Stimulated activated CD8-positive, alpha-beta memory T cell treated with anti-CD3 and anti-CD28 coated beads, Interleukin-4, amount 100 ng/mL, for 4 hours (primary cell): ENCODE measurements at places on chromosomes 1 and 21.

DNA sequence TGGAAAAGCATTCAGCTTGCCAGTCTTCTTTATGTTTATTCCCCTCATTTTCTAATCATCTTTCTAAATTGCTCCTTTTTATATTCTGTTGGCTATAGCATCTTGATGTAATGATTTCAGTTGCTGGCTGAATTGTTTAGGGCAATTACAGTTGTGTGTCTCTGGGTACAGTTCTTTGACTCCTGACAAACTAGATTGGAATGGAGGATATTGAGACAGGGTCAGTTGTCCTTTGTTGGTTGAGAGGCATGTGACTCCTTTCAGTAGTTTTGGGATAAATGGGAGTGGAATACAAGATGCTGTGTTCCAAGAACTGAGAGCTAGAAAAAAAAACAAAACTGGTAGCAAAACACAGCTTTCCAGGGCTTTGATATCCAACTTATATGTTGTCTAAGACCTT is 1.5 kb downstream of the CENPF start:
- DNase-seq: no peak

DNA sequence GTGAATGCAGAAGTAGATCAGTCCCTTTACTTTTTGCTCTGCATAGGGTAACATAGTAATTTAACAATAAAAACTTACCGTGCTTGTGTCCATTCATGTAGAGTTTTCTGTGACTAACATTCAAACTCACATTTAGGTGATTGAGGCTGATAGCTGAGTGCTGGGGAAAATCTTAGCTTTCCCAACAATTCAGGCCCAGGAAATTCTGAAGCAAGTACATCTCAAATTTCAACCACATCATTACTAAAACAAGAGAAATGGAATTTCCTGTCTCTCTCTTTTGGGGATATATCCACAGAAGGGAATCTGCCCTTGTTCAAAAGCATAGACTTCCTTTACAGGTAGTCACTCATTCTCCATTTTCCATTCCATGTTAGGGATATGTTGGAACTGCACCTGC is 33.1 kb upstream of the C1orf146 start:
- DNase-seq: no peak

DNA sequence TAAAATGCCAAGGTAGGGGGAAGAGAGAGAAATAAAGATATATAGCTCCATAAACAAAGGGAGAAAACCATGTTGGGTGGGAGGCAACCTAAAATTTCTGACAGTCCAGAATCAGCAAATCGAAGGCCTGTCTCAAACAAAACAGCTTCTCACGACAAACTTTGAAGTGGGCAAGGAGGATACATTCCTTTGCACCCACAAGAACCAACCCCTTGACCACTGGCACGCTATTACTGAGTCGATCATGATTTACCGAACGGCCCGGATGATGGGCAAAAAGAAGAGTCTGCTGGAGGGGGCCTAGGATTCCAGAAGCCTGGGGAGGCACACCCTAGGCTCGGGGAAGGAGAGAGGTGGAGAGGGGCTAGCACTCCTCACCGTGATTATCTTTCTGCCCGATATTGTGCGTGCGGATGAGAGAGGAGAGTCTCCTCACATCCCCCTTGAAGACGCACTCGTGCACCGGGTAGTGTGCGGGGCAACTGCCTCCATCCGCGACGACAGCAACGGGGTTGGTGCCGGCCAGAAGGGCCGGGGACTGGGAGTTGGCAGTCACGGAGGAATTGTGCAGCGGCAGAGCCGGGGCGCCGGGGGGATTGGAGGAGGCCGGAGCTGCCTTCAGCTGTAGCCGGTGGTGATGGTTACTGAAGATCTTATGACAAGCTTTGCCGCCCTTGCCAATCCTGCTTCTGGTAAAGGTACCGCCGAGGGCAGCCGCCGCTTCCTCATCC is 756 bp downstream of the ANKRD13C start:
- no peak for DNase-seq

GRCh38 chr1:58250587-58250948 is 296.0 kb downstream of the OMA1 start:
- DNase-seq: no peak

- DNase-seq: no peak
Observed at GRCh38 chr1:228288536-228289238, 80.8 kb downstream of the OBSCN start.

DNA sequence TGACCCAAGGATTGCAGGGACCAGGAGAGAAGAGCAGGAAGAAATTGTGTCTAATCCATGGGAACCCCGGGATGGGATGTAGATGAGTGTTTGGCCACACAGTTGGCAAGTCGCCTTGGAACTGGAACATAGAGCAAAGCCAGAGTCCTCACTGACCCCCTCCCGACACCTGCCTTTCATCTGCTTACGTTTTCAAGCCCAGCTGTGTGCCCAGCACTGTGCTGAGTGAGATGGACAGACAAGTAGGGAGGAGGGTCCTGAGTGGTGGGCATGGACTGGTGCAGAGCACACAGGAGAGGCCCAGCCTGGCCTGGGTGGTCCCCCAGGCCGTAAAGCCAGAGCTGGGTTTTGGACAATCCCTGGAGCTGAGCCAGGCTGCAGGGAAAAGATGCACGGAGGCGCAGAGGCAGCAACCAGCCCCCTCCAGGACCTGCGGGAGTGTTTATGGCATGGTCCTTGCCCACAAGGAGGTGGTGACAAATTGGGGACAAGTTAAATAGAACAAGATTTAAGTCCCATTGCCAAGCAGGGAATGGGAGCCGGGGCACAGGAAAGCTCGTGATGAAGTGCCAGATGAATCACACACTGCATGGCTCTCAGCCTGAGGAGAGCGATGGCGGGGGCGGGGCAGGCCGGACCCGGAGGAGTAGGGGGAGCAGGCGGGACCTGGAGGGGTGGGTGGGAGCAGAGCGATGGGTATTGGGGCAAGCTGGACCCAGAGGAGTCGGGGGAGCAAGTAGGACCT is 157.8 kb upstream of the VAMP3 start:
- DNase-seq: no peak

DNA sequence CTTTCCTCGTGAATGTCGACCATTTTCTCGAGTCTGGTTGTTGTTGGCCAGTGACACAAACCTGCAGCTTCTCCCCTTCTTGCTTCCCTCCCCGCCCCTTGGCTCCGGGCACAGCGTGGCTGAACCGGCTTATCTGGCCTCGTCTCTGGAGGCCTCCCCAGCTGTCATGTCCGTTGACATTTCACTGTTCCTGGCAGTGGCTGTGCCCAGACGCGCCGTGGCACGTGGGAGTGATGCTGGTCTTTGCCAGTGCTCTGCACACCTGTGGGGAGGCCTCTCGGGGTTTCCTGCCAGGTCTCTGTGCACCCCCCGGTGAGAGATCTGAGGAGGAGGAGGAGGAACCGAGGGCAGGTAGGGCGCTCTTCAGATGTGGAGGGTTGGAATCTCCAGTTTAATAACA is 23.7 kb downstream of the SKI start:
- no peak for DNase-seq

- no peak for DNase-seq
Observed at GRCh38 chr1:163712321-163712720, 390.6 kb downstream of the NUF2 start.

GRCh38 chr21:19120591-19120990 is 717.0 kb upstream of the TMPRSS15 start:
- DNase-seq: no peak

DNA sequence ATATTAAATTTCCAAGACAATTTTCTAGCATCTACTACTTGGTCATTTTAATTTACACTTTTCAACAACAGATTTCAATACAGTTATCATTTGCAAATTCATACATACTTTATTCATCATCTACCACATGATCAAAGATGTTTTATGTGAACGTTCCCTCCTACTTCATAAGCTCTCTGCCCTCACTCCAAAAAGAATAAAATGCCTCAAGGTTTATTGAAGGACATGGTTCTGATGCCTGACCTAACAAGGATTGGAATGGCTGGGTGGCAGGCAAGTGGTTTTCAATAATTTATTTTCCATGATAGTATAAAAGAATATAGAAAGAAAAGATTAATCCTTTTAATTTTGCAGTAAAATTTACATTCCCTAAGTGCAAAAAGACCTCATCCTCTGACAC is 5.4 kb downstream of the CDKN2C start:
- DNase-seq: no peak
